Transverse colon (tissue), 4 donors: ENCODE measurements at places on chromosomes 13 and 19. TPM values are rescaled to one million over a fixed set of nuclear protein-coding genes. Genes with fewer than 3 reads are reported as not detected.

DNA sequence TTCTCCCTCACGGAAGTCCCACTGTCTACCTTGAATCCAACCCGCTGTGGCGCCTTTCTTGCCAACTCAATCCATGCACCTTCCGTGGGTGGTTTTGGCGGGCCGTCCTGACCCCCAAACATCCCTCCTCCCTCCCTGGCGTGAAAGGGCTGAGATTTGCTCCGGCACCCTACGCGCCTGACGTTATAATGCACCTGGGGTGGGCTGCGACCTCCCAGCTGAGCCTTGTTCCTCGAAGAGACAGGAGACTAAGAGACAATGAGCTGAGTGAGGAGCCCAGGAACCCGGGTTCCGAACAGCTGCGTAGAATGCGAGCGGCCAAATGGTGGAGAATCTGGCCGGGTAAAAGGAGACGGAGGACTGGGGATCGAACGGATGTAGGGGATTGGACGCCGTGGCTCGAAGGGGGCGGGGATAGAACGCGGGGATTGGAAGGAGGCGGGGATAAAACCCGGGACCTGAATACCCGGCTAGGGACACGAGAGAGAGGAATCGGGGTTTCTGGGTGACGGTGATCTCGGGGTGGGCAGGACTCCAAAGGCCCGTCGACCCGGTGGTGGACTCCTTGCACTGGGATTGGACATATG lies at the start of gene CPT1C:
Gene CPT1C (plus strand): TSS at position 461 of the 587 bp plus-strand sequence. CDS start 1,137 bp downstream, outside the sequence.
- peak; percentile 75 for DNase-seq

SULT2B1 gene
- not detected for total RNA-seq

DNA sequence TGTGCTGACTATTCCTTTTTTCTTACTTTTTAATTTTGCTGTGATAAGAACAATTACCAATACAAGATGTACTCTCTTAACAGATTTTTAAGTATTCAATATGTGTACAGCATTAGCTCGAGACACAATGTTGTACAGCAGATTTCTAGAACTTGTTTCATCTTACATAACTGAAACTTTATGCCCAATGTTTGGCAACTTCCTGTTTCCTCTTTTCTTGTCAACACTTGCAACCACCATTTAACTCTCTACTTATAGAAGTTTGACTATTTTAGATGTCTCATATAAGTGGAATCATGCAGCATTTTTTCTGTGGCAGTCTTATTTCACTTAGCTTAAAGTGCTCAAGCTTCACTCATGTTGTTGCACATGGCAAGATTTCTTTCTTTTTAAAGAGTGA lies 1426.8 kb downstream of the SLITRK5 start:
- DNase-seq: no peak

- no peak for DNase-seq
Observed at GRCh38 chr19:5910638-5910907, 3.5 kb upstream of the CAPS start.

DNA sequence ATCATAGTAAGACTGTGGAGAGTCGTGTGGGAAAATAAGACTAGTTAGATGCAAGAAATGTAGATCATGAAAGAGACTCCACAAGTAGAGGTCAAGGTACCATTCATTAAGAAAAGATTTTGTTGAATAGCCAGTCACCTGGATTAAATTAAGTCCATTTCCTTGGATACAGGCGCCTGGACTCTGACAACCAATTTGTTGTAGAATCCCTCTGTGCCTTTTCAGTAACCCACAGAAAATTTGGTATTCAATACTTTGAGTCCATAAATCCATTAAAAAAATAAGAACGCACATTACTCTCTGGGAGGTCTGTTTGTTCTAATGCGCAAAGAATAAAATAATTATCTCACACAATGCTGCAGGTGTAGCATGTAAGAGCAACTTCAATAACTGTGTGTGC lies 469.4 kb downstream of the KLF12 start:
- no peak for DNase-seq
